ENCODE measurements at places on chromosomes 2 and 18.
A peak's percentile ranks its signal among the peaks of the same experiment; 100 is the strongest.

GRCh38 chr18:3544537-3544936 is 94.6 kb downstream of the TGIF1 start:
- no peak for DNase-seq

DNA sequence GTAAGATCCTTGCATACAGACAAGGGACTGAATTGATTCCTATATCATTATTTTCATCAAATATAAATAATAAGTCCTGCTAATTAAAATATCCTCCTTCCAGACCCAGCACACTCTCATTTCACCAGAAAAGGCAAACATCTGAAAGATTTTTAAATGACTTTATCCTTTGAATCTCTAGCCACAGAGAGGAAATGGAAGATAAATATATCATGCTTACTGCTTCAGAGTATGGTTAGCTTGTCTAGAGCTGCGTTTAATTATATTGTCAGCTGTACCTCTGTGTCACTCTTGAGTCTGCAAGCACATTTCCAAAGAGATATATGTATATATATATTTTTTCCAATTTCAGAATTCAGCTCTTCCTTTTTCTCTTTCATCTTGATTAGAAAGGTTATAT is 232.7 kb downstream of the TRIB2 start:
- no peak for DNase-seq

- no peak for DNase-seq
Measured at GRCh38 chr2:795531-796041, 118.4 kb upstream of the TMEM18 start.

DNA sequence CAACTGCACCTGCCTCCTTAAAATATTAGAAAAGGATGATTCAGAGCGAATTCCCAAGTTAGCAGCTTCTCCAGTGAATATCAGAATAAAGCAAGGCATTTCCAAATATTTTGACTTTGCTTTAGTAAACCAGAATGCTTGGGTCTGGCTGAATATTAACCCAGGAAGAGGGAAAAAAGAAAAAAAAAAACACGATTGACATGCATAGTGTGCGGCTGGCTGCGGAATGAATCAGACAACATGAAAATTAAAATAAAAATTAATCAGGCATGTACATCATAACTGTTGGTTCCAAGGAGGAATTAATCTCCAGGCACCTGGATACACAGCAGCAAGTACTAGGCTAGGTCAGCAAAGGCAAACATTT is 105.8 kb upstream of the NCKAP5 start:
- DNase-seq = no peak

DNA sequence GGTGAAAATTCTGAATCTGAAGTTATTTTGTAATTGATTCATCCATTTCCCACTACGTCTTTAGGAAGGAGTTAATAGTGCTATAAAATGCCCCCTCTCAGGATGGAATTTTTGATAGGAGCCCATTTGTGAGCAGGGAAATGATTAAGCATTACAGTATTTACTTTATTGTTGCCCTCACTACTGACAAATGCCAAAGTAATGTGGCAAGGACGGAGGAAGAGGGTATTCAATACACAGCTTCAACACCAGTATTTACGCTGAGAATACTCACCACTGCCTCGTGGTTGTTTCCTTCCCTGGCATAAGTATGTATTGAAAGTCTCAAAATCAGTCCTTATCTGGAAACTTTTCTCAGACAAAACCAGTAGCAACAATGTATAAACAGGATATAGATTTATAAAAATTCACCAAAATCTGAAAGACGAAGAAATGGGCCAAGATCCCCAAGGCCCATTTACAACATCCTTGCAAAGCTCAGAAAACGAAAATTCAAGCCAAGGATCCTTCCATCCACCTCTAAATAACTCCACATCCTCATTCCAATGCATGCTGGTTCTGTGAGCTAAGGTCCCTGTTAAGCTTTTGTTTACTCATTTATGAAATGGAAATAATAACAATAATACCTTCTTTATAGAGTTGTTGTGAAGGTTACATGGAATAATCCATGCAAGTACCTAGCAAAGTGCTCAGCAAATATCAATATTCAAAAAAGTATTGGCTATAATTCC is 29.3 kb downstream of the FEZ2 start:
- DNase-seq = peak; percentile 11

- no peak for DNase-seq
Measured at GRCh38 chr2:47086571-47086970, 68.5 kb downstream of the STPG4 start.

- no peak for DNase-seq
Measured at GRCh38 chr2:9712263-9712662, 81.5 kb upstream of the YWHAQ start.

GRCh38 chr2:67848551-67849285 is 214.1 kb downstream of the C1D start:
- no peak for DNase-seq

- no peak for DNase-seq
Measured at GRCh38 chr2:207863345-207863744, 93.6 kb upstream of the FZD5 start.

DNA sequence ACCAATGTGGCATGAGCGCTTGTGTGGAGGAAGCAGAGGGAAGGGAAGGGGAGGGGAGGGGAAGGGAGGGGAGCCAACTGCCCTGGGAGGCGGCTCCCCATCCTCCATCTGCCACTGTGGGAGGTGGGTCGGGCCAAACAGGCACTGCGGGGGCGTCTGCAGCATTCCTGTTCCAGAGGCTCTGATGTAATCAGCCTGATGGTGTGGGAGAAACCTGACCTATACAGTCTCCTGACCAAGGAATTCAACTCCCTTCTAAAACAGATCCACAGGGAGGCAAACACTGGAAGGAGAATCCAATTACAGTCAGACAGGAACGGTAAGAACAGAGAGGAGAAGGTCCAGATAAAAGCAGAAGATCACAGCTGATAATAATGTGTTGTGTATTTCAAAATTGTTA is 88.8 kb downstream of the CD8B2 start:
- DNase-seq = no peak

DNA sequence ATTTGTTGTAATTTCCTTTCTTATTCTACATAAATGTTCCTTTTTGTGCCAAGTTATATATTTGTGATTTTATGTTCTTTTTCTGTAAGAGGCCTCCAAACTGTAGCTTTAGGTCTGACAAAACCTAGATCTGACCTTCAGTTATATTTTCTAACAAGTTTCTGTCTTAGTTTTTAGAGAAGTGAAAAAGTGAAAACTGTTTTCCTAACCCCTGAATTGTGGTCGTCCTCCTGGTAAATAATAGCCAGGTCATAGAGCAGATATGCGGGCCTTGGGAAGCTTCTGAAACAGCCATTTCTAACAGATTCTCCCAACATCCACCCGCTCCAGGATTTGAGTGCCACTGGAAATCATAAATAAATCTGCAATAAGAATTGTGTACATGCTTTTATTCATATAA is 398.4 kb upstream of the CWC22 start:
- DNase-seq = no peak

DNA sequence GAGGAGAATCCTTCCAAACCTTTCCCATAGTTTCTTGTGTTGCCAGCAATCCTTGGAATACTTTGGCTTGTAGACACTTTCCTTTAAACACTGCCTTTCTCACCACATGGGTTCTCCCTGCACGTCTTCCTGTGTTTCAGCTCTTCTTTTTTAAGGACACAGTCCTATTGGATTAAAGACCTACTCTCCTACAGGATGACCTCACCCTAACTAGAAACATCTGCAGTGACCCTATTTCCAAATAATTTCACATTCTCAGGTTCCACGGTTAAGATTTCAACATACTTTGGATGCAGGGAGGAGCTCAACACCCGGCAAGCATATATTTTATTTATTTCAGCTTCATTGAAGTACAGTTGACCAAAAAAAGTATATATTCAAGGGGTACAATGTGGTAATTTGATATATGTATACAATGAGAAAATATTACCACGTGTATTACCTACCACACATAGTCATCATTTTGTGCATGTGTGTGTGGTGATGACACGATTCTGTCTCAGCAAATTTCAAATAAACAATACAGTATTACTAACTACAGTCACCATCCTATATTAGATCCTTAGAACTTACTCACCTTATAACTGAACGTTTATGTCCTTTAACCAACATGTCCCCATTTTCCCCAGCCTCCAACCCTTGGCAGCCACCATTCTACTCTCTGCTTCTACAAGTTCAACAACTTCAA is 745.0 kb downstream of the CBLN2 start:
- DNase-seq = no peak

Data from T1000 (cell line).